ENCODE measurements at places on chromosomes 11 and 22. TPM values are rescaled to one million over a fixed set of nuclear protein-coding genes. Genes with fewer than 3 reads are reported as not detected.

DNA sequence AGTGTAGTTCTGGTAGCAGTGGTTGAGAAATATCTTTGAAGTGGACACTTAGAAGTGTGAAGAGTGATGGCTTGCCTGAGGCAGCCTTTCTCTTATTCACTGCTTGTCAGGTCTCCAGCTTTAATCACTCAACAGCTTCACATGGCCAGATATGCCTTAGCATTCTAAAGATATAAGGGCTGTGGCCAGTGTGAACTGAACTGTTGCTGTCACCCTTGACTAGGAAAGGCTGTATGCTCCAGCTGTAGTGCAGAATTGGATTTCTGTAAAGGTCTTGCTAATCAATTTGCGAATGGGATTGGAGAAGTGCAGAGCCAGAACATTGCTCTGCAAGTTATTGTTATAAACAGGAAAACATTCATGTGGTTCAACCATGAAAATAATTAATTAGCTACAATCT lies 266.7 kb downstream of the TMEM135 start:
- DNase-seq = no peak

DNA sequence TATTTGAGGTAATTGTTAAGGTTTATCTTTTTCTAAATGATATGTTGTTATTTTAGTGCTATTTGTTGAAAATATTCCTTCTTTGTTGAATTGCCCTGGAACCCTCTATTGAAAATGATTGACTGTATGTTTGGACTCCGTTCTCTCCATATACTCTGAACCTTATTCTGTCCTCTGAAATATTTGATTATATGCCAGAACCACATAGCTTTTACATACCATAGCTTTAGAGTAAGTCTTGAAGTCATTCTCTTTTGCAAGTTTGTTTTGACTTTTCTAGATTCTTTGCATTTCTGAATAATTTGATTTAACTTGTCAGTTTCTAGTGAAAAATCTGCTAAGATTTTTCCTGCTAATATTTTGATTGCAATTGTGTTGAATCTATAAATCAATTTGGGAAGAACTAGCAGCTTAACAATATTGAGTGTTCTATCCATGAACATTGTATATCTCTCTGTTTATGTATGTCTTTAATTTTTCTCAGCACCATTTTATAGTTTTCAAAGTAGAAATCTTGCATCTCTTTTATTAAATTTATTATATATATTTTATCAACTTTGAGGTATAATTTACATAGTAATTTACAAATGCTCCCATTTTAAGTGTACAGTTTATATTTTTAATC lies 51.7 kb upstream of the PITPNB start:
- DNase-seq = no peak

GRCh38 chr11:67456068-67456705 lies 1.0 kb downstream of the CABP4 start:
- DNase-seq = no peak

GRCh38 chr22:24178502-24179440 lies 2.5 kb upstream of the SUSD2 start:
- no peak for DNase-seq

DNA sequence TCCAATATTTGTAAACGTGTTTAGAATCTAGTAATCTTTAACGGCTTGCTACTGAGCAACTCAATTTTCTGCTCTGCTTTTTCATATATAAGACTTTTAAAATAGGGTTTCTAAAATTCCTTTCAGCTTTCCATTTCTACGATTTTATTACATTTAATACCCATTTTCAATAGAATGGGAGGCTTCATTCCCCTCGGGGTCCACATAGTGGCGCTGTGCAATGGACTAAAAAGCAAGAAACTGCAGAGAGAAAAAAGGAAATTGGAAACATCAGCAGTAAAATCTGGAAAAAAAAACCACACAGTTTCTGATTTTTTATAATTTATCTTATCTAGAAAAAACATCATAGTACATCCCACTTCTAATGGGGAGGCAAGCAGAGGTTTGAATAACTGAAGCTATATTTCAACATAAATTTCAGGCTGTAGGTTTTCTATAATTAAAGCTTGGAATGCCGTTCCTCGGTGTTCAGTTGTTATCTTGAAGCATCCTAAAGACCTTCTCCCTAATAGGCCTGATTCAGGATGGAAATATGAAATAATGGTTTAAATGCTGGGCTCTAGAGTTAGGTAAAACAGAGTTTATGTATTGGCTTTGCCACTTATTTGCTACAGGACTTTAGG lies 18.7 kb upstream of the JHY start:
- peak; percentile 35 for DNase-seq

DNA sequence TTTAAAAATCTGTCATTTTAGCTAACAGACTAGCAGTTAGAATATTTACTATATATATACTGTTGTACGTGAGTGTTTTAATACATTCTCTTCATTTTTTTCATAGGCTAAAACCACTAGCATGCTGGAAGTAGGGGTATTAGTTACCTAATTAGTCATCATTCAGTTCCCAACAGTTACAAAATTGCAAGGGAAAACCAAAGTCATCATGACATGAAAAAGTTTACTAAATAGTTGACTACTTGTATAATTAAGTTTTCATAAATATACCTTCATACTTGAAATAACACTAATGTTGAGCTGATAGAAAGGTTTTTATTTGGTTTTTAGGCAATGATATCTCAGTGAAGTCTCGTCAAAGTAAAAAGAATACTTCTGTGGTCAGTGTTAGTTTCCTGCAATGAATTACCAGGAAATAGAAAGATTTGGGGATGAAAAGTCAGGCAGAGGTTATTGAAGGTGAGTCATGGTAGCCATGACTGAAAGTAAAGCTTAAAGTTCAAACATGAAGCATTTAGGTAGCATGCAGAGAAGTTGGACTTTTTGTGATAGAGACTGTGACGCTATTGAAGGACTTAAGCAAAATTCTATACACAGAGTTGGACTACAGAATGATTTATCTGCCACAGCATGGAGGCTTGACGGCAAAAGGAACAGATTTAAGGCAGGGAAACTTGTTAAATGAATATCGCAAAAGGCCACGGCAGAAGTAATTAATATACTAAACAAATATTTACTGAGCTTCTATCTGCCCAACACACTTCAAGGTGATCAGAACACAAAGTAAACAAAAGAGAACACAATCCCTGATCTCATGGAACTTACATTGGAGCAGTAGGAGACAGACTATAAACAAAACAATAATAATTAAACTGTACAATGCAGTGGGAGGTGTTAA lies 828.1 kb upstream of the FAT3 start:
- peak; percentile 17 for DNase-seq

DNA sequence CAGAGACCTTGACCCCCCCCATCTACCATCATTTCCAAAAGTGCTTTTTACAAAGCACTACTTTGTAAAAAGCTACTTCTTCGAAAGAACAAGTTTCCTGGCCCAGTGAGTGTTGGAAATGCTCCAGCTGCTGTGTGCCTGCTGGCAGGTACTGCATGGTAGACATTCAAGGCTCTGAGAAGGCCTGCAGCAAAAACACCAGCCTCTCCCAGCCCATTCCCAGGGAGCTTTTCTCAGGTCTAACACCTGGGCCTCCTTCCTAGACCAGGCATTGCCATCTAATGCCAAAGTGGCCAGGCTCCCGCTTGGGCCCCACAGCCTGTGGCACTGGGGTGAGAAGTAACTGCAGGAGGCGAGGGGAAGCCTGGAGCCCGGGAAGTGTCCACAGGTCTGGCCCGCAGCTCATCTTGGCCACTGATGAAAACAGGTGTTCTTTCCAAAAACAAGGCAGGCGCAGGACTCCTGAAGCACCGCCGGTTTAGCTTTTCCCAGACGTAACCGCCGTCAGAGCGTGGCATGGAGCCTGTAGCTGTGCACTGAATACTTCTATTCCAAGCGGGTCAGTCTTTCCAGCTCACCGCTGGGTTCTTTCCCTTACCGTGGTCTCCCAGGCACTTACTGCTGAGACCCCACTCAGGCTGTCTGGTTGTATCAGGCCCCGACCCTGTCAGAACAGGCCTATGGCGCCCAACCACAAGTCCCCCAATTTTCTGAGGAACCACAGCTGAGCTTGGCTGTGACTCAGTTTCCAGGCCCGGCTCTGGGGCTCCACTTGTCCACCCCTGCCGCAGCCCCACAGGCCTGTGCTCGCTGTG lies 1.2 kb upstream of the TCIRG1 start:
- DNase-seq = no peak

DNA sequence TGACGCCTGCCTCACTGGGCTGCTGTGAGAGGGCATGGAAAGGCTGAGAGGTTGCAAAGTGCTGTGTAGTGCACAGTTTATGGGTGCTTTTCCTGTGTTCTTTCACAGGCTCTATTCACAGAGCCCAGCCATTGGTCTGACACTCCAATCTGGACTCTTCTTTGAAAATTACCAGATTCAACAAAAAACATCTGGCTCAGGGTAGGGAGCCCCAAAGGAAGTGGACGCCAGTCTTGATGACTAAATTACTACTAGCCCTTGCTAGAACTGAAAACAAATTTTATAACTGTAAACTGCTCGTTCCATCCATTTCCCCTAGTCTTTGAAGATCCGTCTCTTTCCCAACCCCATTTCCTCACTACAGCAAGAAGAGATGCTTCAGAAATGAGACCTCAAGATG lies 178.6 kb downstream of the TENM4 start:
- no peak for DNase-seq

DNA sequence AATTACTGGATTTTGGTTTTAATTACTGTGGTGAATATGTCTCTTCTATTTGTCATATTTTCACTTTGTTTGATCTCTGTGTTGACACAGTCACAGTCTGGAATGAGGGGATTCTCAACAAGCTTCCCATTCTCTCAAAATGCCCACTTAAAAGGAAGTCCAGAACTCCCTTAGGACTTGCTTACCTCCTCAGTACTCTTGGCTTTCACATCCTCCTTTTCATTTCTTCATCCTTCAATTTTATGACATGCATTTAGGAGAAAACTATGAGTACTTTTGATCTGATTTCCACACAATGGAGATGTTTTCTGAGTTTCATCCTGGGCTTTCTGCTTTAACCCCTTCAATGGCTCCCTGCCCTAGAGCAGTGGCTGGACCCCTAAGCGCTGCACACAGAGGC lies 49.3 kb upstream of the FLI1 start:
- no peak for DNase-seq

GRCh38 chr11:102763440-102763839 lies 17.0 kb downstream of the MMP10 start:
- peak; percentile 25 for DNase-seq

DNA sequence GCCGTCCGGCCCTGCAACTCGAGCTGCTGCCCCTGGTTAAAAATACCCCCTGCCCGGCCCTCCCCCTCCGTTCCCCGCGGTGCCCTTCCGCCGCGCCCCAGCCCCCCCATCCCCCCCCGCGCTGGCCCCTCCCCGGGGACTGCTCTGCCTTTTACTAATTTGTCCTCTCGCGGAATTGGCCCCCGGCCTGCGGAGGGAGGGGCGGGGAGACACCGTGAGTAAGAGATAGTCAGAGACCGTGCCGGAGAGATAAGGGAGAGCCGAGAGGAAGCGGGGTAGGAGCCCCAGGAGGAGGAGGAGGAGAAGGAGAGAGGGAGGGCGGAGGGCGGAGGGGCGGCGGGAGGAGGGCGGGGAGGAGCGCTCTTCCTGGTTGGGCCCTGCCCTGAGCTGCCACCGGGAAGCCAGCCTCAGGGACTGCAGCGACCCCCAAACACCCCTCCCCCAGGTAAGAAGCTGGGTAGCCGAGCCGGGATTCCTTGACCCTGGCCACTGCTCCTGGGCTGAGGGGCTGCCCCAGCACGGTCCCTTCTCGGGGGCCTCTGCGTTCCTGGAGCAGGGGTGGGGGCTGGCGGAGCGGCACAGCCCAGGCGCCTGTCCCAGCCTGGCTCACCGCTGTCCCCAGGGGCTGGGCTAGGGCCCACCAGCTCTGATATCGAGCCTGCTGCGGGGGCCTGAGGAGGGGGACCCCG lies at the start of gene CAPN1:
TSS of gene CAPN1 (plus strand) at position 360 of the 689 bp plus-strand sequence. CDS start 774 bp downstream, outside the sequence.
- DNase-seq = peak; percentile 94

- no peak for DNase-seq
Measured at GRCh38 chr22:27028093-27028492, 370.7 kb downstream of the MIAT start.

ZBTB16 gene
- total RNA-seq = not detected

WBP2NL gene
- not detected for total RNA-seq

SERPING1 gene
- total RNA-seq = not detected

ABTB2 gene
- 9.3 TPM for total RNA-seq

FOLR1 gene
- total RNA-seq = not detected

Measured in Daoy (cell line).